ENCODE measurements at places on chromosomes 13 and 19. TPM values are rescaled to one million over a fixed set of nuclear protein-coding genes. Genes with fewer than 3 reads are reported as not detected.

The NLRP12 gene
- total RNA-seq: not detected

The ZNF625 gene
- 8.4 TPM for total RNA-seq

The NLRP4 gene
- not detected for total RNA-seq

The CDX2 gene
- not detected for total RNA-seq

The IQCN gene
- 0.22 TPM for total RNA-seq

The VSIG10L gene
- total RNA-seq: 0.08 TPM

The FCGBP gene
- total RNA-seq: under 0.01 TPM

The CATSPERD gene
- total RNA-seq: not detected

The CAPS gene
- 1.4 TPM for total RNA-seq
